Thymus (tissue), 14 donors: ENCODE measurements at places on chromosomes 11 and 22.

- DNase-seq, result no peak
Measured at GRCh38 chr22:42747701-42748513, 27.2 kb upstream of the A4GALT start.

GRCh38 chr22:29329581-29329980 lies 14.1 kb upstream of the RASL10A start:
- DNase-seq, result no peak

GRCh38 chr11:61126256-61126655 lies 24.0 kb downstream of the CD5 start:
- no peak for DNase-seq

- DNase-seq, result no peak
Measured at GRCh38 chr11:12410006-12410728, 32.8 kb downstream of the PARVA start.

DNA sequence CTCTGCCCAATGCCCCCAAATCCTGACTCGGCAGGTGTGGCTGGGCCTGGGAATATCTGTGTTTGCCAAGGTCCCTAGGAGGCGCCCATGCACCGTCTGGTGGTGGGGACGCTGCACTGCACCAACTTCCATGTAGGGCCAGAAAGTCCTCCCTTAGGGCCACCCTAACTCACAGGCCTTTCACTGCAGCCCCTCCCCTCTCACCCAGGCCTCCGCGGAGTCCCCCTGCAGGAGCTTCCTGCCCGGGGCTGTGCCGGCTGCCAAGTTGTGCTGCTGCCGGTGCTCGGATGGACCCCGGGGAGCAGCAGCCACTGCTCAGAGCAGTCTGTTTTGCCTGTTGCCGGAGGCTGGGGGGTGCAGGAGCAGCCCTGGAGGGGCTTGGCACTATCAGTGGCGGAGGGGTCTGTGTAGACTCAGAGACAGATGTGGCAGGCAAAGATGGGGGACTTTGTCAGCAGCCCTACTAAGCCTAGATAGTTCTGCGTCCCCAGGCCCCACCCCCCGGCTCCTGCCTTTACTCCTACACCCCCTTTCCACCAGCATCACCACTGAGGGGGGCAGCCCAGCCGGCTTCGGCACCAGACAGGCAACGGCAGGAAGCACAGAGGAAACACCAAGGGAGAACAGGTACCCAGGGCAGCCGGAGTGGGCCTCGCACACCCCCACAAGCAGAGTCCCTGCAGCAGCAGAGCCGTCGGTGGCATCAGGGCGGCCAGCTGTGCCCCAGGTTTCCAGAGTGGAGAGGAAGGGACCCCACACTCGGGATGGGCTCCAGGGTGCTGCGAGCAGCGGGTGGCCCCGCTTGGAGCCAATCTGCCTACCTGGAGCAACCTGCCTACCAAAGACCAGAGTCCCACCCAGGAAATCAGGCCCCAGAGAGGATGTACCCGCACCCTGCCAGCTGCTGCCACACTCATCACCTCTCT lies 124.3 kb downstream of the TRIM29 start:
- no peak for DNase-seq
